Left renal pelvis (tissue), 4 donors: ENCODE measurements at places on chromosomes 11 and 22.

GRCh38 chr22:49455595-49455994, 372.1 kb downstream of the BRD1 start:
- no peak for DNase-seq

- DNase-seq = no peak
Observed at GRCh38 chr11:69695581-69695980, 8.2 kb downstream of the FGF19 start.

- peak; percentile 6 for DNase-seq
Observed at GRCh38 chr11:89660234-89660633, 49.9 kb upstream of the TRIM77 start.

GRCh38 chr11:83310718-83311117, 24.6 kb upstream of the CCDC90B start:
- no peak for DNase-seq

GRCh38 chr11:122556605-122557004, 98.9 kb upstream of the UBASH3B start:
- DNase-seq = no peak

GRCh38 chr11:81444297-81444696, 1289.4 kb downstream of the FAM181B start:
- no peak for DNase-seq

- peak; percentile 83 for DNase-seq
Observed at GRCh38 chr22:32622004-32622743, 147.6 kb downstream of the FBXO7 start.

GRCh38 chr11:29119707-29120618, 896.9 kb downstream of the KCNA4 start:
- no peak for DNase-seq

DNA sequence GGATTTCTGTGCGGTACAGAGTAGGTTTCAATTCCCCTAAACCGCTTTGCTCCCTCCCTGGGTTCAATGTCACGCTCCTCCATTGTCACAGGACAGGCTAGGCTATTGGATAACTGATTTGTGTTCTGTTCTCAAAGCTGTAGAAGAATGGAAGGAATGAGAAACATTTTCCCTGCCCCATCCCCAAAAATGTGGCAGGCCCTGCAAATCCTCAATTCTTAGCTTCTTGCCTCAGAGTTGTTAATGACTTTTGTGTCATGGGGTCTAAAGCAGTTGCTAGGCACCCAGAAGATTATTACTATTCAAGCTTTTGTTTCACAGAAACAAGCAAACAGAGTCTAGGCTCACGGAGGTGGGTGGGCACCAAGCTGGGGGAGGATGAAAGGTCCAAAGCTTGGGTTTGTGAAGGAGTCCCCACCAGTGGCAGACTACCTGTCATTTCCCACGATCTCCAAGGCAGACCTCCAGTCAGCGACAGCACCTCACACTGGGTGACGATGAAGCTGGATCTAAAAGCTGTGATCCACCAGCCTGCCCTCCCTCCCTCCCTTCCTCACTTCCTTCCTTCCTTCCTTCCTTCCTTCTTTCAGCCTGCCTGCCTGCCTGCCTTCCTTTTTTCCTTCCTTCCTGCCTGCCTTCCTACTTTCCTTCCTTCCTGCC, 1080.2 kb downstream of the OPCML start:
- no peak for DNase-seq

DNA sequence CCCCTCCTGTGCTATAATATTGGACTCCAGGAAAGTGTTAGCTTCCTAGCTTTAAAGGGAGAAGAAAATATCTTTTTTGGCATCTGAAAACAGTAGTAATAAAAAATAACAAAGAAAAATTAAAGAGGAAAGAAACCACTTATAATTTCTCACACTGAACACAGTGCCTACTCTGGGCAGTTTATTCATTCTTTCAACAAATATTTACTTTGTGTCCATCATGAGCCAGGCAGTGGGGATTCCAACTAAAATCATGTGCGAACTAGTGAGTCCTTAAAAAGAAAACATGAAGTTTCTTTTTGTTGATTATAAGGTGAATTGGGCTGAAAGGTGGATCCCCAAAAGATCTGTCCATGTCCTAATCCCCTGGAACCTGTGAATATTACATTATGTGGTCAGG, 16.0 kb upstream of the ELF5 start:
- DNase-seq = no peak

DNA sequence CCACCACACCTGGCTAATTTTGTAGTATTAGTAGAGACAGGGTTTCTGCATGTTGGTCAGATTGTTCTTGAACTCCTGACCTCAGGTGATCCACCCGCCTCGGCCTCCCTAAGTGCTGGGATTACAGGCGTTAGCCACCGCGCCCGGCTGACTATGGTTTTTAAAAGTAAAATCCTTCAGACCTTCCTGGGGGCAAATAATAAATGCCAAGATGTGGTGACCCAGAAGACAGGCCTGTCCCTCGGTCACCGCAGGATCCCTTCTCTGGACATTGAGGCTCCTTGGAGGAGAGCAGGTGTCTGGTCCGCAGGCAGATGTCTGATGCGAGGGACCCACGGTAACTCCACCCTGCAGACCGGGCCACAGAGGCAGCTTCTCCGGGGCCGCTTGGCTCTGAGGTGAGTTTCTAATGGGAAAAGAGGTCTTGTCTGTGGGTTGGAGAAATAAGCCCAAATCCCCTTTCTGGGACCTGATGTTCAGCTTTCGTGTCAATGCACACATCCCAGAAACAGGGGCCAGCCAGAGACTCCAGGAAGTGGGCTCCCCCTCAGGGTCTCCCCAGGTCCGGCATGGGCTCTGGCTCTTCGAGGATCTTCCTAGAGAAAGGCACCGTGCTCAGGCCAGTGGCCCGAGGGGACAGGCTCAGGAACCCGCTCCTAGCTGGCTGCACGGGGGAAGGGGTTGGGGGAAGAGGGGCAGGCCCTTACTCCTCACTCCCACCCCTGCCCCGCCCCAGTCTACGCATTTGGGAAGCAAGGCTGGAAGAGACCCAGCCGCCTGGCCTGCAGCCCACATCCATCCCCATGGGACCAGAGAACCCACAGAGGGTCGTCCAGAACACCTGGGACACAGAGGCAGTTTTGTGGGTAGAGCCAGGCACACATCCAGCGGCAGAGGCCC, 100.6 kb downstream of the WNT7B start:
- no peak for DNase-seq

GRCh38 chr11:14413307-14414069, 54.5 kb upstream of the RRAS2 start:
- DNase-seq = no peak
